Mammary microvascular endothelial cell (primary cell): ENCODE measurements at places on chromosomes 2 and 18. TPM values are rescaled to one million over a fixed set of nuclear protein-coding genes. Genes with fewer than 3 reads are reported as not detected.

Gene PUM2
- total RNA-seq = 13.2 and 18.7 TPM in 2 replicates

Gene VWC2L
- total RNA-seq = not detected in 2 replicates

Gene C1QL2
- total RNA-seq = not detected in 2 replicates

Gene PSMA8
- not detected in 2 replicates for total RNA-seq

Gene SLC5A7
- not detected in 2 replicates for total RNA-seq

Gene AFF3
- 0.49 and 0.80 TPM in 2 replicates for total RNA-seq

Gene L3MBTL4
- 1.00 and 2.9 TPM in 2 replicates for total RNA-seq

Gene PAX8
- total RNA-seq = 2.1 and 2.8 TPM in 2 replicates

Gene B3GNT7
- 1.1 and 1.3 TPM in 2 replicates for total RNA-seq

Gene CCBE1
- total RNA-seq = 2.0 and 3.5 TPM in 2 replicates

Gene METTL8
- total RNA-seq = 29.6 and 32.5 TPM in 2 replicates

Gene SLC11A1
- under 0.01 and 0.05 TPM in 2 replicates for total RNA-seq

Gene TMEM163
- total RNA-seq = 0.44 and 0.53 TPM in 2 replicates

Gene GALNT13
- total RNA-seq = 0.64 TPM in 1 of 2 replicates, not detected in the other

Gene FAHD2A
- total RNA-seq = 16.7 and 24.8 TPM in 2 replicates

Gene EPHA4
- total RNA-seq = 19.7 and 23.3 TPM in 2 replicates

Gene CFAP221
- 0.07 TPM in 1 of 2 replicates, not detected in the other for total RNA-seq

Gene AGAP1
- total RNA-seq = 8.8 and 10.3 TPM in 2 replicates

Gene IL1F10
- not detected in 2 replicates for total RNA-seq

Gene KYNU
- total RNA-seq = 2.6 and 7.9 TPM in 2 replicates

Gene TRIM54
- total RNA-seq = 0.49 TPM in 1 of 2 replicates, not detected in the other

Gene SDC1
- total RNA-seq = 1.4 and 1.9 TPM in 2 replicates

Gene CTDSP1
- 58.6 and 66.5 TPM in 2 replicates for total RNA-seq

Gene VIL1
- total RNA-seq = not detected in 2 replicates

Gene SERPINB11
- total RNA-seq = not detected in 2 replicates

Gene AQP12A
- total RNA-seq = not detected in 2 replicates

Gene TCF23
- total RNA-seq = not detected in 2 replicates

Gene NOSTRIN
- 11.0 and 14.2 TPM in 2 replicates for total RNA-seq

Gene STARD6
- total RNA-seq = not detected in 2 replicates

Gene C2orf78
- not detected in 2 replicates for total RNA-seq

Gene SNX17
- total RNA-seq = 128 and 138 TPM in 2 replicates

Gene NIFK
- total RNA-seq = 54.8 and 63.8 TPM in 2 replicates

Gene VIT
- total RNA-seq = not detected in 2 replicates

Gene RGPD3
- total RNA-seq = 0.10 and 0.13 TPM in 2 replicates

Gene SLC9A4
- total RNA-seq = not detected in 2 replicates

Gene TNS1
- 29.8 and 34.9 TPM in 2 replicates for total RNA-seq

Gene HOXD11
- 0.10 TPM in 1 of 2 replicates, not detected in the other for total RNA-seq

Gene SFT2D3
- total RNA-seq = 5.4 and 7.8 TPM in 2 replicates

Gene PLGLB2
- total RNA-seq = not detected in 2 replicates

Gene GNAL
- 0.05 TPM in 1 of 2 replicates, not detected in the other for total RNA-seq

Gene EVX2
- not detected in 2 replicates for total RNA-seq

Gene ANKRD30B
- total RNA-seq = not detected in 2 replicates

Gene KRTCAP3
- not detected in 2 replicates for total RNA-seq

Gene RGPD4
- not detected in 2 replicates for total RNA-seq

Gene BBS5
- 3.5 and 3.7 TPM in 2 replicates for total RNA-seq

Gene G6PC2
- not detected in 2 replicates for total RNA-seq

Gene ABCA12
- 0.05 TPM in 1 of 2 replicates, not detected in the other for total RNA-seq

Gene GCG
- not detected in 2 replicates for total RNA-seq

Gene ROCK2
- 30.6 TPM in 2 replicates for total RNA-seq

Gene IGFBP5
- 0.33 and 1.0 TPM in 2 replicates for total RNA-seq

Gene SLC30A3
- total RNA-seq = 2.7 and 3.4 TPM in 2 replicates

Gene OR6B2
- not detected in 2 replicates for total RNA-seq

Gene RESP18
- not detected in 2 replicates for total RNA-seq

Gene FABP1
- total RNA-seq = not detected in 2 replicates

Gene SOCS6
- 9.4 and 12.4 TPM in 2 replicates for total RNA-seq

Gene NABP1
- total RNA-seq = 22.9 and 34.2 TPM in 2 replicates

Gene LAMA3
- total RNA-seq = 5.9 and 9.0 TPM in 2 replicates

Gene PCARE
- total RNA-seq = not detected in 2 replicates
